T-helper 17 cell (primary cell): ENCODE measurements at places on chromosomes 12 and 14.

- DNase-seq = no peak
Measured at GRCh38 chr12:112362310-112362709, 19.9 kb downstream of the HECTD4 start.

DNA sequence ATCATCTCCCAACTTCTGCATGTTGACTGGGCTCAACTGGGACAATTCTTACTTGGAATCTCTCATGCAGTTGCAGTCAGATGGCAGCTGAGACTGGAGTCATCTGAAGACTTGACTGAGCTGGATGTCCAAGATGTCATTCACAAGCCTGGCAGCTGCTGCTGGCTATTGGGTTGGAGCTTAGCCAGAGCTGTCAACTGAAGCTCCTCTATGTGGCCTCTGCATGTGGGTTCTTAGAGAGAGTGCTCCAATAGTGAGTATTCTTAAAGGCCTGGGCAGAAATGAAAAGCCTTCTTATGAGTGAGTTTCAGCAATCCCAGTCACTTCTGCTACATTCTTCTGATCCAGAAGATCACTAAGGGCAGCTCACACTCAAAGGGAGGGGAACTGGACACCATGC is 440.9 kb downstream of the LRIG3 start:
- no peak for DNase-seq

DNA sequence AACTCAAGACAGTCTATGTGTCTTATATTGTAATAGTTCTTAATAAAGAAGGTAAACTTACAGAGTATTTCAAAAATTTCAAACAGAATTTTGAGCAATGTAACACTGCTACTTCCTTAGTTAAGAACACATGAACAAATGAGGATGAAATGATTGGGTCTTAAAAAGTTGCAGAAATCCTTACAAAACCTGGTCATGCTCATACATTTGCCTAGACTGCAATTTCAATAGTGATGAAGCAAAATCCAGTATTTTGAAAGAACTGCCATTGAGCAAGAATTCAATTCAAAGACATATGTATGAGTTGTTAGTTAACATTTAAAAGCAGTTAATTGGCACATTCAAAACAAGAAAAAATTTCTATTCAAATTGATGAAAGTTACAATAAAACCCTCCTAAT is 17.8 kb upstream of the HIF1A start:
- no peak for DNase-seq

DNA sequence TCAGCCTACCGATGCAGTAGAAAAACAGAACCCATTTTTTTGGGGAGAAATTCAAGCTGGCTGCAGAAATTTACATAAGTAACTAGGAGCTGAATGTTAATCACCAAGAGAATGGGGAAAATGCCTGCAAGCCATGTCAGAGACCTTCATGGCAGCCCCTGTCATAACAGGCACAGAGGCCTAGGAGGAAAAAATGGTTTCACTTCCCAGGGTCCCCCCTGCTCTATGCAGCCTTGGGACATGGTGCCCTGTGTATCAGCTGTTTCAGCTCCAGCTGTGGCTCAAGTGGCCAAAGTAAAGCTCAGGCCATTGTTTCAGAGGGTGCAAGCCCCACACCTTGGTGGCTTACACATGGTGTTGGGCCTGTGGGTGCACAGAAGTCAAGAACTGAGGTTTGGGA is 842.5 kb downstream of the FLRT2 start:
- DNase-seq = no peak

DNA sequence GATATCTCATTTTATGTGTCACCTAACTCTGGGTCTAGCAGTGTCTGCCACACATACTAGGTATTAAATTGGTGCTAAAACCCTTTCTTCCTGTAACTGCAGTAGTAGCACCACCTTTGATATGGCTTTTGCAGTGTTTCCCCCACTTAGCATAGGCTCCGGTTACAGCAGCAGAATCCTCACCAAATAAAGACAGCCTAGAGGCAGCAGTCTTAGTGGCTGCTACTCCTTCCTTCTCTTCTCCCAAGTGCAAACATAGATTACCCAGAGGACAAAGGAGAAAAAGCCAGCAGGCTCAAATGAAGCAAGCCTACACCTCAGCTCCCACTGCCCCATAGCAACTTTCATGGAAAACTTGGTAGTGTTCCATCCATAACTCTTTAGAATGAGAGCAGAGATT is 30.1 kb upstream of the ABCC9 start:
- no peak for DNase-seq

- no peak for DNase-seq
Measured at GRCh38 chr12:24933694-24934407, 15.1 kb downstream of the BCAT1 start.

DNA sequence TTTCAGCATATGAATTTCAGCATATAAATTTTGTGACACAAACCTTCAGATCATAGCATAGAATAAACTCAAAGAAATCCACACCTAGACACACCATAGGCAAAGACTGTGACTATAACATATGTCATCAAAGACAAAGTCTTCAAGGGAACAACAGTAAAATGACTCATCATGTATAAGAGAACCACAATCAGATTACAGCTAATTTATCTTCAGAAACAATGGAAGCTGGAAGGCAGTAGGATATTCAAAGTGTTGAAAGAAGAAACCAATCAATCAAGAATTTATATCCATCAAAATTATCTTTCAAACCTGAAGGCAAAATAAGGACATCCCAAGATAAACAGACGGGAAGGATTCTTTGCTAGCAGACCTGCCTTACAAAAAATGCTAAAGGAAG is 29.0 kb downstream of the DLK1 start:
- no peak for DNase-seq

DNA sequence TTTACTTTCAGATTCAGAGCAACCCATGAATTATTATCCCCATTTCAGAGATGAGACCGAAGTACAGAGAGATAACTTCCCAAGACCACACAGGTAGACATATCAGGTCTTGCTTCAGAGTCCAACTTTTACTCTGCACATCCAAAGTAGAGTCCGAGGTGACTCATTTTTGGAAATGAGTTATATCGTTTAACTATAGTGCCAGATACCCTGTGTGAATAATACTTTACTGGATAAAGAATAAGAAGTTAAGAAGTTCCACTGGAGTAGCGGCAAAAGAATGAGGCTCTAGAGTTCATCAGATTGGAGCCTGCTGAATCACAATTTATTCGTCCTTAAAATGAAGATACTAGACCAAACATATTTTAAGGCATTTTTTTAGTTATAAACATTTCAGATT is 124.7 kb downstream of the EPS8 start:
- no peak for DNase-seq

- DNase-seq = no peak
Measured at GRCh38 chr12:14896521-14897169, 11.0 kb upstream of the MGP start.

- DNase-seq = no peak
Measured at GRCh38 chr12:41907021-41907420, 237.7 kb downstream of the GXYLT1 start.

DNA sequence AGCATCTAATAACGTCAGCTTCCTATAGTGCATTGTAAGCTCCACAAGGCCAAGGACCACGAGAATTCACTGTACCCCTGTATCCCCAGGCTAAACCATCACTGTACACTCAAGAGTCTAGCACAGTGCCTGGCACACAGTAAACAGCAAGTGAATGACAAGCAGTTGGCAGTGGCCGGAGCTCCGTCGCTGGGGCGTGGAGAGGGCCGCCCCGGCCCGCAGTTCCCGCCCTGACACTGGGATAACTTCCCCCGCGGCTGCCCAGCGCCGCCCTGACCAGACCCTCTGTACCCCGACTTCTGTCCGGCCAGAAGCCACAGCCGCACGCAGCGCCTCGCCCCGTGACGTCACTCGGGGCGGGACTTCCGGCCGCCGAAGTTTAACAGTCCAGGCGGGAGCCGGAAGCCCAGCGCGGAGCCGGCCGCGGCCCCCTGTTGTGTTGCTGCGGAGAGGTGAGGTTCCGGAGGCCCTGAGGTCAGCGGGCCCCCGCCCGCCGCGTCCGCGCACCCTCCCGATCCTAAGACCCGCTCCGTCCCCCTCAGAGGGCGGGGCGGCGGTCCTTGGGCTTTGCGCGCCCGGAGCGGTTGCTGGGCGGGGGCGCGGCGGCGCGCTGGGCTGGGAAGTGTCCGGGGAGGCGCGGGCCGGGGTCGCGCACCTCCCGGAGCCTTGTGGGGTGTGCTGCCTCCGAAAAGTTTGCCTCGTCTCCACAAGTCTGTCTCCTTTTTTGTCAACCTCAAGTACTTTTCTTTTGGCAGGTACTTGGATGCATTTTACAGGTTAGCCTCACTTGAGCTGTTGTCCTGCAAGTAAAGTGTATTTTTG is at the start of gene NEDD1:
Gene NEDD1 (plus strand): TSS at position 409 of the 822 bp plus-strand sequence. CDS start 2,503 bp downstream, outside the sequence.
- DNase-seq = peak; percentile 77

- DNase-seq = no peak
Measured at GRCh38 chr12:6033546-6033945, 88.5 kb upstream of the ANO2 start.

DNA sequence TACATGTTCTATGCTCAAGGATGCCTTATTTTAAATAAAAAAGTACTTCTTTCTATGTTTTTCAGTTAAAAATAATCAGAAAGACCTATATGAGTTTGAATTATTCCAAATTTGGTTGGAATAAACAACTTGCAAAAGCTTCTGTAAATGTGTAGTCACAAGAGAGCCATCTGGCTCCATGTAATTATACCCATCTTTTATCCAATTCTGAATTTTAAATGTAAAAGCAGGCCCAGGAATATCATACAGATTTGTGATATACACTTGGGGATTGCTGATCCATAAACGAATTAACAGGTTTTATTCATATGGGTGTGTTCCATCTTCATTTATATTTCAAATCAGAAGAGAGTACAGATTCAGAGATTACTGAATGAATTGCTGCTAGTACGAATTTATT is 329.2 kb upstream of the LRFN5 start:
- DNase-seq = no peak

DNA sequence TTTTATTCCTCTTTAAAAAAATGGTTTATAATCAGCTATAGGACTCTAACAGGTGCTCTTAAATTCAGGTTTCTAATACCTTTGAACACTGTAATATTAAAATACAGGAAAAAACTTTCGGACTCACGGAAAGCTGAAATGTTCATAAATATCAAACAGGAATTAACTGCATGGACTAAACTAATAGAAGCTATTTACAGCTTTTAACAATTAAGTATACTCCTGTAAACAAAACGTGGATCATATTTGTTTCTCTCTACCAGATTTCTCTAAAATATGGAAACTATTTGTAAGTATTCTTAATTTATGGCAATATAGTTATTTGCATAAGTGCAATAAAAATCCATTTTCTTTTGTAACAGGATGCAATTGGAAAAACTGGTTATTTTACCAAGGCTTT is 108.9 kb upstream of the RESF1 start:
- no peak for DNase-seq

- no peak for DNase-seq
Measured at GRCh38 chr14:66401449-66402095, 84.6 kb upstream of the CCDC196 start.

- no peak for DNase-seq
Measured at GRCh38 chr12:93197067-93197593, 180.6 kb upstream of the NUDT4 start.

DNA sequence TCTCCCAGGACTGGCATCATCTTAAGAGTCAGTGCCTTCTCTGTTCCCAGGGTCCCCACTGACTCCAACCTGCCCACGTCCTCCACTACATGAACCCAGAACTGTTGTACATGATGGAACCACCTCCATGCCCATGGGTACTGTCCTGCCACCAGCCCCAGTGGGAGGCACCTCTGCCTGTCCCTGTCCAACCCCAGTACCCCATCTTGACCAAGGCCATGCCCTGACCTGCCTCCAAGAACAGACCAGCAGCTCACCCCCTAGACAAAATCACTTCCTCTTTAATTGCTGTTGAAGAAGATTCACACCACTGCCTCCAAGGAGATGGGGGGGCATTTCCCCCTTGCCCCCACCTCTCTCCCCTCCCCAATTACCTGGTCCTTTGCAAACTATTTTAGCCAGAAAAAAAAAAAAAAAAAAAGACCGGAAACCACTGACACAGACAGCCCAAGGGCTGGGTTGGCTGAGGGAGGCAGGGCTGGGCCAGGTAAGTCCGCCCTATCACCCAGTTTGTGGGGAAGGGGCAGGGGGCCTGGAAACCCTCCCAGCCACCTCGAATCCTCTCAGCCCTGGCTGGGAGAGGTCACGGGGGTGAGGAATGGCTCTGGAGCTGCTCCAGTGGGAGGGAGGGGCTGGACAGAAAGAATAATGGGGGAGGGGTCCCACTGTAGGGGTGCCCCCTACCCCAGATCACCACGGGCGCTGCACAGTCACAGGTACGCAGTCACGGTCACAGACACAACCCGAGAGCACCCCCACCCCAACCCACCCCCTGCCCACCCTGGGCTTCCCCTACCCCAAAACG is 13.4 kb downstream of the AGAP2 start:
- no peak for DNase-seq

DNA sequence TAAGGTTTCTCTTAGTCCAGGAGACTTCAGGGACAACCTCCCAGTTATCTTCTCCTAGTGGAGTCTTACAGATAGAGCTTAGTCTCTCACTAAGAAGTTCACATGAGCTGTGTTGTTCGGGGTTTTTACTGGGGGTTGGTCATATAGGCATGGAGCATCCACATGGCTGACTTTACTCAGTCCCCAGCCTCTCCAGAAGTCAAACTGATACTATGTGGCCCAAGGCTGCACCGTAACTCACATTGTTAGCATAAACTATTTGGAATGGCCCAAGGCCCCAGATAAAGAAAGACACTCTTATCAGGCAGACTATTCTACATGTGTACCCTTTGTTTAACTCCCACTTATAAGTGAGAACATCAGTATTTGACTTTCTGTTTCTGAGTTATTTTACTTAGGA is 23.2 kb downstream of the GPR137C start:
- DNase-seq = no peak

DNA sequence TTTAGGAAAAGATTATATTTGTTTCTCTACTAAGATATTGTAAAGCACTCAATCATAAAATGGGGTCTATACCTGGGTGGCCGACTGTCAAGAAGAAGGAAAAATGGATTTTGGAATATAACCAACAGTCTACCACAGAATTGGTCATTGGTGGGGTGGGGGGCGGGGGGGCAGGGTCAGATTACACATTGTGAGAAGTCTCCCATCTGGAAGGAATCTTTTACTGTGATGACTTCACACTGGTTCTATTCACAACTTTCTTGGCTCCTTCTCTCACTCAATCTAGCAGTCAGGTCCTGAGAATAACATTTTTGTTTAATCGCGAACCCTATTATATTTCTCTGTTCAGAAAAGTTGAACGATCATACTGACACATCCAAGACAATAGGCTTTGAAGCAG is 8.7 kb upstream of the CLEC4E start:
- no peak for DNase-seq
